AG04450 (cell line): ENCODE measurements at places on chromosomes 16 and 17.

DNA sequence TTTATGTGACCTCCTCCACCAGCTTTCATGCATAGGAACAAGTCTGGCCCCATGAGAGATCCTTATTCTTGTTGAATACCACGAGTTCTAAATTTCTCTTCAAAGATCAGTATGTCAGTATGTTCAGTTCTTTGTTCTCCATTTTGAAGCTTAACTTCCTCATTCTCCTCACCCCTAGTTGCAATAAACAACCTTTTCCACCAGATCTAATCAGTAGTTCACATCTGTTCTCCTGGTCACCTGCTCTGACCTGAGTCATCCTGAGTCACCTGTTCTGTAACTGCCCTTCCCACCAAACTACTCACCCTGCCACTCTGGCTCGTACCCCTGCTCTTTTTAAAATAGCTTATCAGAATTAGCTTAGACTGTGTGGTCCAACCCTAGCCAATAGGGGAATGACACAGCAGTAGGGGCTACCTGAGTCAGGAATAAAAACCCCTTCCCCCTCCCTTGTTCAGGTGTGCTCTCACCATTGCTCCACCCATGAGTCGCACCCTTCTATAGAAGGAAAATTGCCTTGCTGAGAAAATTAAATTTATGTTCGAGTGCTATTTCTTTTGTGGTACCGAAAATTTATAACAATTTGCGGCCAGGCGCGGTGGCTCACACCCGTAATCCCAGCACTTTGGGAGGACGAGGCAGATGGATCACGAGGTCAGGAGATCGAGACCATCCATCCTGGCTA lies 94.6 kb downstream of the EMP2 start:
- no peak for DNase-seq

DNA sequence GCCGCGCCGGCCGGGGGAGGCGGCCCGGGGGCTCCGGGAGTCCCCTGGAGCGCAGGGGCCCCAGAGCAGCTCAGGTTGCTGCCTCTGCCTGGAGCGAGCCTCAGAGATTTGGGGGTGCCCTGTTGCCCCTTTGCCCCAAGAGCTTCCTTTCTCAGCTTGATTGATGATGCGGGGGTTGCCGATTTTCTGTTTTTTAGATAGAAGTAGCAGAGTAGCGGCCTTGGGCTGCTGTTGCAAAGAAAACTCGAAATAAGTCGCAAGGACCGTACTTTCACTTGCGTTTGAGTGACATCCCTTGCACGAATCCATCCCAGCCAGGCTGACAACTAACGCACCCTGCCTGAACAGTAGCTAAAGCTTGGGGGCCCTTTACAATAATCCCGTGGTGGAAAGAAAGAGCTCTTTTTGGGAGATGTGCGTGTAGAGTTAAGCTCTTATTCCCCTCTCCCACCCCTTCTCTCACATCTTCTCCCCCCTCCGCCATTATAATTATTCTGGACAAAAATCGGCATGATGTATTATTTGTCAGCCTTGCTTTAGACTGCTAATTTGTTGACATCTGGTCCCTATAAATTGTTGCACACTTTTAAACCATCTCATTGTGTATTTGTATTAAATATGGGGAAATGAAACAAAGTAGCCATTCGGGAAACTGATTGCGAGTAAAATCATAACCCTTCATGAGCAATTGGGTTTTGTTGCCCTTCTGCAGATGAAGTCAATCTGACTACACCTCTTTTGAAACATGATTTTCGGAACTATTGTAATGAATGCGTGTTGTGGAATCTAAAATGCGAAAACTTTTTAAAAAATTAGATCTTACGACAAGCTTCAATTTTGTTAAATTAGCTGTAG lies 873 bp downstream of the USP10 start:
- DNase-seq, result no peak

- no peak for DNase-seq
These were observed 78.8 kb upstream of the FOXF1 start for GRCh38 chr16:86431540-86431939.

DNA sequence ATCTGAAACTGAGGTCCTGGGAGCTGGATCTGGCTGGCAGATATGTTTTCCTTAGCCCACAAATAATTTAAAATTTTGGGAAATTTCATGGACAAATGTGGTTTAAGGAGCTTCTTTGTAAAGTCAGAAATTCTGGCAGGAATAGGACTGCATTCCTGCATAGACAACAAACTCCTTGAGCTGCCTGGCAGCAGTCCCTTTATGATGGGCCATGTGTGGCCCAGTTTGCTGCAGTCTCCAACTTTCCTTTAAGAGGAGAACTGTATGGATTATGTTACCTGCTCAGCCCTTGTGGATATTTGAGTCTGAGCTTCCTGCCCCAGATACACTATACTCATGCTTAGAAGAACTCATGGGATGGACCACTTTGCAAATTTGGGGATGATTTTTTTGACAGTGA lies 48.5 kb upstream of the HS3ST2 start:
- no peak for DNase-seq

DNA sequence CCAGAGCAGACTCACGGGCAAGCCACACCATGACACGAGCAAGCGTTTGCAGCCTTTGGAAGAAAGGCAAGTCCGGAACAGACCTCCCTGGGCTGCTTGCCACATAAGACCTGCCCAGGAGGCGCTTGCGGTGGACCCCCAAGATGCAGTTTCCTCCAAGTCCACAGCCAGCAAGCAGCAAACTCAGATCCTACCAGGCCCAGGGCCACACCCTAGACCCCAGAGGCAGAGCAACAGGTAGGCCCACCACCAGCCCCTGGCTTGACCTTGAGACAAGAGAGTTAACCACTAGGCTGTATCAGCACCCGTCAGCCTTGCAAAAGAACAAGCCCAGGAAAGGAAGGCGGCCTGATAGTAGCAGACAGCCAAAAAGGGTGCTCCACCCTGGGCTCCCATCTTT lies 2.3 kb downstream of the FAAP100 start:
- no peak for DNase-seq

DNA sequence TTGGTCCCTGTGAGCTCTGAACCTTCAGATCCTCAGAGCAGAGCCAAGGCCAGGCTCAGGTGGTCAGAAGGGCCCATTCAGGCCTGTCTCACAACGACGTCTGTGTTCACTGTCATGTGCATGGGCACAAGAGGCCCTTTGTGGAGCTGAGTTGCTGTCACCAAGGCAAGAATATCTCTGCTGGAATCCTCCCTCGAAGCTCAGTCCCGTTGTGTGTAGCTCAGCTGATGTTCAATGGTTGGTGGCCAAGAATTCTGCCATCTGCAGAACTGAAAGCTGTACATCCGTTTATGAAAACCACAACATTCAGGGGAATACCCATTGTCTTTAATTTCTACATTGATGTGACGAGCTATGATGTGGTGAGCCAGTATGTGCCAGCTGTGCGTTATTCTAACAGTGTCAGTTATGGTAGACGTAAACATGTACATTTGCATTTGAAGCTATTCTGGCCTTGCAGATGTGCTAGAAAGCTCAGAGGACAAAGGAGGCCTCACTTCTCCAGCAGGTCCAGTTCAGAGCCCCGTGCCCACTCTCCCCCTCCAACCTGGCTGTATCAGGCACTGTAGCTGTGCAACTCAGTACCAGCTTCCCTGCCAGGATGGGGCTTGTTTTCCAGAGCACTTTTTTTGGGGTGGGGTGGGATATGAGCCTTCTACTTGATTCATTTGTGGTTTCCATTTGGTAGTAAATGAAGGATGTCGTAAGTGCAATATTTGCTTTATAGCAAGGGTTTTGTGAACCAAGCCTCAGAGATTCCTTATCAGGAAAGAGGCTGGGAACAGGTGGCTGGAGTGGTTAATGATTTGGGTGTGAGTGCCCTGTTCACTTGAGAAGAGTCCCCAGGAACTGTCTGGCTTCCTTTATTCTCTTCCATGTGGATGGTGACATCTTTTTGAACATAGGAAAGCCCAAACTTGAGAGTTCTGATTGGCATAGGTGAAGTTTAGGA lies 56.1 kb downstream of the B9D1 start:
- DNase-seq, result no peak

DNA sequence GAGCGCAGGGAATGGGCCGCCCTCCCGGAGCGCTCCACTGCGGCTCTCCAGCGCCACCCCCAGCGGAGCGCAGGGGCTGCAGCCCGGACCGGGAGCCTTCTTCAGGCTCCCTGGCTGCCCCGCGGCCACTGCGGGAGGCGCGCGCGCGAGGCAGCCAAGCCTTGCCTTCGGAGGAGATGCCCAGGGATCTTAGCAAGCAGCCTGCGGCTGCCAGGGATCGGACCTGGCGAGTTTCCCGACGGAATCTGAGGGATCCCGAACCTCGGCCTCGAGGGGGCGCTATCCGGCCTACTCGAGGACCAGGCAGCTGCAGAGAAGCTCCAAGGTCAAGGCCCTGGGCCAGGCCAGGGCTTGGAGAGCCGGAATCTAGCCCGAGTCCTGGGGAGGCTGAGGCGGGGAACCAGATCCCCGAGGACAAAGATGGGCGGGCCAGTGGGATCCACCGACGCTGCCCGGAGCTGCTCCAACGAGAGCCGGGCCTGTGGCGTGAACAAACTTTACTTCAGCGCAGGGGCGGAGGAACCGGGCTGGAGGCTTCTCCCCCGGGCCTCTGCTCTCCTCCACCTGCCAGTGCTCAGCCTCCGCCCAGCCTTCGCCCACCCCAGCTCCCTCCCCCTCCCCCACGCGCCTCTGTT lies at the start of gene IRX6:
Gene IRX6, plus strand, starts transcription at position 567 of the 635 bp plus-strand sequence. CDS start 889 bp downstream, outside the sequence.
- DNase-seq, result no peak

DNA sequence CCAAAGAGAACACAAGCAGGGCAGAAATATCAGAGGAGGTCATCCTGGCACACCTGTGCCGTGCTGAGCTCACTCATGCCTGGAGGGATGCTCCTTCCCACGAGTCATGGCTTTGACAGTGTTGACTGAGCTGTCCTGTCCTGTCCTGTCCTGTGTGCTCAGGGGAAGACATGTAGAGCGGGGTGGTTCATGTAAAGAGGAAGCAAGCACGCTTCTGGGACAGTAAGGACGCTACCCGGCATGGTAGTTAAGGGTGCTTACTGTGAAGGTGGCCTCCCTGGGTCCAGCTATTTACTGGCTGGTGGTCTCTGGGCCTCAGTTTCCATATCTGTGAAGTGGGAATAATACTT lies 398 bp downstream of the LGALS9 start:
- no peak for DNase-seq

DNA sequence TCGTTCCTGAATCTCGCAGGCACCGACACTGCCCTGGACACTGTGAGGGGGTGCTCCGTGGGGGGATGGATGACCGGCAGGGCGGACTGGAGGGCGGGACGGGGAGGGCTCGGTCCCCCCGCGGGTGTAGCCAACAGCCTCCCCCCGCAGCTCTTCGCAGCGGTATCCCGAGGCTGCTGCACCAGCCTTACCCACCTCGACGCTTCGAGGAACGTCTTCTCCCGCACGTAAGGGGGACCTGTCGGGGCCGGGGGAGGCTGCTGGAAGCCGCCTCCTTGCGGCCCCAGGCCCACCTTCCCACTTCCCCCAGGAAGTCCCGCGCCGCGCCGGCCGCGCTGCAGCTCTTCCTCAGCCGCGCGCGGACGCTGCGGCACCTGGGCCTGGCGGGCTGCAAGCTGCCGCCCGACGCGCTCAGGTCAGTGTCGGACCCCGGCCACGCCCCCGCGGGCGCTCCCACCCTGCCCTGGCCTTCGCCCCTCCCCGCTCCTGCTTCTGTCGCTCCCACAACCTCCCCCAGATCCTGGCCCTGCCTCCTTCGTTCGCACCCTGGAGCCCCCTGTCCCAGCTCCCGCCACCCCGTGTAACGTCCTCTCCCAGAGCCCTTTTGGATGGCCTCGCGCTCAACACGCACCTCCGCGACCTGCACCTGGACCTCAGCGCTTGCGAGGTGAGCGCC lies 3.3 kb downstream of the CARMIL2 start:
- DNase-seq, result no peak

DNA sequence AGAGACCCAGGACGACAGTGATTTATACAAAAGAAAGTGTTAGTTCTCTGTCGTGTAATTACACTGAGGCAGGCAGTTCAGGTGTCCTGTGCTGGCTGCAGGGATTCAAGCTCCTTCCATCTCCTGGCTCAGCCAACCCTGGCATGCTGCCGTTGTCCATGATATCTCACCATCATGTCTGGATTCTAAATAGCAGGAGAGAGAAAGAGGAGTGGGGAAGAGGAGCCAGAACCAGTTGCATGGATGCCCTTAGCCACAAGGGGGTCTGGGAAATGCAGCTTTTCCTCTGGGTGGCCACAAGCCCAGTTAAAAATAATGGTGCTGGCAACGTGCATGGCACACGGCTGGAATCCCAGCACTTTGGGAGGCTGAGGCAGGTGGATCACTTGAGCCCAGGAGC lies 9.7 kb downstream of the C16orf54 start:
- no peak for DNase-seq

- DNase-seq, result peak; percentile 26
These were observed 5.6 kb upstream of the NOTUM start for GRCh38 chr17:81966343-81967243.

- DNase-seq, result no peak
These were observed 159.4 kb upstream of the HSBP1 start for GRCh38 chr16:83648347-83648746.

- no peak for DNase-seq
These were observed 46.8 kb downstream of the ZFPM1 start for GRCh38 chr16:88499836-88500251.

DNA sequence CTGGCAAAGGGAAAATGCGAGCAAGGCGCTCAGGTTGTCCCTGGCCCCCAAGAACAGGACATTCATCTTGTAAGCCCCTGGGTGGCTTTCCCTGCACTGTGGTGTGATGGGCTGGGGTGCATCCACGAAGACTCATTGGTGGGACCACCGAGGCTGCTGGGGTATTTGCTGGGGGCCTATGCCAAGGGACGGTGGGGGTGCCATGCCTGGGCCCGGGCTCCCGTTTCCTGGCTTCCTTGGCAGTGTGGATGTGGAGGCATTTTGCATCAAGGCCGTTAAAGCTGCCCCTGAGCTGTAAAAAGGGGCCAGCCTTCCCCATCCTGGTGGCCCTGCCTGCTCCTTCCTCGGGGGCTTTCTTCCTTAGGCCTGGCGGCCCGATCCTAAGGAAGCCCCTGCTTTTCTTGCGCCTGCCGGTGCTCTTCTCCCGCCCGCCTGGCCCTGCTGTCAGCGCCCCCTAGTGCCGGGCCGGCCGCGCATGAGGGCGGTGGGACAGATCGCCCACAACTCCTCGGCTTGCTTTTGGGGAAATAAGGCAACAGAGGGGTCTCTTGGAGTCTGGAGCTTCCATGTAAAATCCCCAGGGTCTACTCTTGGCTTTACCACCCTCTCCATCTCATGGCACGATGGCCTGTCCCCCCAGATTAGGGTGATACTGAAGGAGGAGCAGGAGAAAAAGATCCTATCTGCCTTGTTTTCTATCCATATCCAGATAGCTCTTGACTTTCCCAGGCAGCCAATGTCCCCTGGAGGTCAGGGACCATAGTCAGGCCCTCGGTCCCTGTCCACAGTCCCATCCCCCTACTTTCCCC lies 9.8 kb upstream of the TBX2 start:
- DNase-seq, result no peak

- no peak for DNase-seq
These were observed 40.9 kb downstream of the USP10 start for GRCh38 chr16:84740596-84741116.
